Caki2 (cell line): ENCODE measurements at places on chromosomes 1 and 21. TPM values are rescaled to one million over a fixed set of nuclear protein-coding genes. Genes with fewer than 3 reads are reported as not detected.

GRCh38 chr1:45974541-45975269 is 157.7 kb downstream of the PIK3R3 start:
- DNase-seq: peak; percentile 66

GRCh38 chr1:194469282-194469681 is 1282.9 kb upstream of the B3GALT2 start:
- no peak for DNase-seq

S100A5 gene
- not detected in 2 replicates for total RNA-seq

DNA sequence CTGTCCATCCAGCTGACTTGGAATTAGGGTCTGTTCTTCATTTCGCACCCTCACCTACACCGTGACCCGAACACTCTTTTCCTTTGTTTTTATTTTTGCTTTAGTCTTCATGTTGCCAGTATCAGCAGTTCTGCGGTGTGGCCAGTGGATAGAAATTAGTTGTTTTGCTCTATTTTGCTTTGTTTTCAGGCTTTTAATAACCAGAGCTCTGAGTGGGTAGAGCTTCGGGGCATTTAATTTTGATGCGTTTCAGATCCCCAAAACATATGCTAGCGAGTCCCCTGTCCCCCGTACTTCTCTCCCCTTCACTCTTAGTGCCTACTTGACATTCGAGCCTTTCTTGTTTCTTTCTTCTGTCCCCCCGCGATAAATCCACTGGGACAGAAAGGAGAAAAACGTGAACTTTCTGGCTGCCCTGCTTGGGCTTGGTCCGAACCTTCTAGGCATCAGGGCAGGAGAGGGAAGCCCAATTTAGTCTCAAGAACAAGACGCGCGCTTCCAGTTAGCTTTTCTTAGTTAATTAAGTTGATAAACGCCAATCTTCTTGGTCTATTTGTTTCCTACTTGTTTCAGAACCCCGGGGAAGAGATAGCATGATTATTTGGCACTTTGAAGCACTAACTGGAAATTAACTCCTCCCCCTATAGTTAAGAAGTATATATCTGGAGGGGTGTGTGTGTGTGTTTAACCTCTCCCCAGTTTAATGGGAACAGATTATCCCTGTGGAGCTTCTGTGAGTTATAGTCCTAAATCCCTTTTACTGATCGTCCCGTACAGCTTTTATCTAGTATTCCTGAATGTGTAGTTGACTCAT is 839 bp downstream of the SWT1 start:
- DNase-seq: no peak

- DNase-seq: no peak
Measured at GRCh38 chr21:44365967-44366585, 12.7 kb downstream of the TRPM2 start.

DNA sequence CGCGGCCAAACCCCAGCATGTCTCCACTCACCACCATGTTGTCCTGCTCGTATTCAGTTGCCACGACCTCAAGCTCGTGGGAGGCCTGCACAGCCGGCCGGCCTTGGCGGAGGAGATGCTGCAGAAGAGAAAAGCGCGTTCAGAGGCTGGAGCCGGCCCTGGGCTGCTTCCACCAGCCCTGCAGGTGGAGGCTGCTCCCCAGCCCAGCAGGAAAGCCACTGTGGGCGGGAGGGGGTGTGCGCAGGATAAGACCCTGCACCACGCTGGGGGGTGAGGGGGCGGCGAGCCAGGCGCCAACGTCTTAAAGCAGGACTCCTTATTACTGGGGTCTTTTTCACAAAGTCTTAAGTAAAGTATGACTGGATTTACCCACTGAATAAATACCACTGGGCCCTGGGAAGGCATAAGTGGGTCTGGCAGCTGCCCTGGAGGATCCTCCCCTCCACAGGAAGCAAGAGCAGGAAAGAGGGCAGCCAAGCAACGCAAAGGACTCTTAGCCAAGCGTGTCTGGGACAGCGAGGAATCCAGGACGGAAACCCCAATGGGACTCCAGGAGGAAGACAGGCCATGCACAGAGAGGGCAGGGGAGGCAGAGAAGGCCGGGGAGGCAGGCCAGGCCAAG is 104.8 kb downstream of the NPHP4 start:
- no peak for DNase-seq

DNA sequence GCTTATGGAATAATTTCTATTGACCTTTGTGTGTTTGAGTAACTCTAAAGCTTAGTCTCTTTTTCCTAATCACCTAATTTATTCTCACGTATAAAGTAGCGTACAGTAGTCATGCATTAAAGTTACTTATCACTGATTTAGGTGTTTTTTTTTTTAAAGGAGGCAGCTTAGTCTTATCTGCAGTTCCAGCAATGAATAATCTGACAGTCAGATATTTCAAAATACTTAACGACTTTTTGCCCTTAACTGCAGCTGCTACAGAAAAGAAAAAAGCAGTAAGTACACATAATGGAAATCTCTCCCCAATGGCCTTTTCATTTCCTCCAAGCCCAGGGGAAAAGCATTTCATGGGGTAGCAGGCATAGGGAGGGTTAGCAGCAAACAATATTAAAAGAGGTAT is 54.6 kb downstream of the SLC35F3 start:
- DNase-seq: no peak

- no peak for DNase-seq
Measured at GRCh38 chr1:186806477-186806876, 22.3 kb upstream of the PLA2G4A start.

- DNase-seq: no peak
Measured at GRCh38 chr1:223183268-223183862, 40.3 kb upstream of the TLR5 start.

GRCh38 chr1:22836850-22837249 is 126.2 kb downstream of the EPHB2 start:
- DNase-seq: no peak

DNA sequence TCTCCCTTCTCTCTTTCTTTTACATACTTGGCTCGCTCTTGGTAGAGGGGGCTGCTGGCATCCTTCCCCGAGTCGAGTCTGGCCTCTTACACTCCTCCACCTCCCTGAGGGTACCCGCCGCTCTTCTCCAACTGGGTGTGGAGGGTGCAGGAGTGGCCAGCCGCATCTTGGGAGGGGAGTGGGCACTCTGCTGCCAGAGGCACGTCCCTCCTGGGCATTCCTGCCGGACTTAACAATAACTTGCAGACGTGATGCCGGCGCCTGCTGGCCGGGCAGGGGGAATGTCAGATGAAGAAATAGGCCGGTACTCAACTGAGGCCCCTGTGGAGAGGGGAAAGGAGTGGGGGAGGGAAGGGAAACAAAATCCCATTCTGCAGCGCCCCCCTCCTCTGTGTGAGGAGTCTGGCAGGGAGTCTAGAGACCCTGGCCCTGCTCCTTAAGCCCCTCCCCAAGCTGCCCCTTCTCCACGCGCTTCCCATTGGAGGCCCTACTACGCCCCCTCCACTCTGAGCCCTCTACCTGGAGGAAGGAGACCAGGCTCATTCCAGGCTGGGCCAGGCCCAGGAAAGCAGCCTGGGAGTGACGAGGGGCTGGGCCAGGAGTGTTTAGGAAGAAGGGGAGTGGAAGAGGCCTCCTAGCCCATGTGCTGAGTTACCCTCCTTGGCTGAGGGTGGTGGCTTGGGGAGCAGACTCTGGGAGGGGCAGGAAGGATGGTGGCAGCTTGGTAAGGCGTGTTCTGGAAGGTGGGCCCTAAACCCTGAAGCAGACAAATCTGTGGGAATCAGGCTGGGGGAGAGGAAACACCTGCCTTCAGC is 1.8 kb downstream of the ATP2B4 start:
- DNase-seq: no peak

INSRR gene
- 0.03 TPM in 1 of 2 replicates, not detected in the other for total RNA-seq

DNA sequence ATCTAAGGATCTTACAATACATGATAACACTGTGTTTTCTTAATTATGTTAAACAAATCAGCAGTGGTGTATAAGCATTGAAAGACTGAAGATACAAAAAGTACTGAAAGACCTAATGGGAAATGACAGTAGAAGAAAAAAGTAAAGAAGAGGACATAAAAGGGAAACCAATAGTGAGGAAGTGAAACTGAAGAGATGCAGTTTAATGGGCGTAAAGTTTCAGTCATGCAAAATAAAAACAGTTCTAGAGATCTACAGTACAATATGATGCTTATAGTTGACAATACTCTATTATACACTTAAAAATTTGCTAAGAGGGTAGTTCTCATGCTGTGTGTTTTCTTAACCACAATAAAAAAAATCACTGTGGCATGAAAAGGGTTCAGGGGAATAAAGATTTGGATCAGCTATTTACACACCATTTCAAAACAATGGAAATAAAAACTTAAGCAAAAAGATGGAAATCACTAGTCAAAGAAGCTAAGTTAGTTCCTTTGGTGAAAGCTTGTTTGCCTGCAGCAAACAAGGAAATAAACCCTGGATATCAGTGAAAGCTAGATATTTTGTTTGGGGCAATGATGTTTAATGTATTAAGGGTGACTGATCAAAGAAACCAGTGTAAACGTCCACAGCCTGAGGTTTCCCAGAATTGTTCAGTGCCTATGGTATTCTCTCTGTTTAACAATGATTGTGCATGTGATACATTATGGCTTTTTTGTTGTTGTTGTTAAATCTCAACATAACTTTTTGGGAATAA is 1160.8 kb upstream of the ADGRL2 start:
- DNase-seq: no peak

- DNase-seq: no peak
Measured at GRCh38 chr21:45802425-45802824, 158.9 kb downstream of the PCBP3 start.

DNA sequence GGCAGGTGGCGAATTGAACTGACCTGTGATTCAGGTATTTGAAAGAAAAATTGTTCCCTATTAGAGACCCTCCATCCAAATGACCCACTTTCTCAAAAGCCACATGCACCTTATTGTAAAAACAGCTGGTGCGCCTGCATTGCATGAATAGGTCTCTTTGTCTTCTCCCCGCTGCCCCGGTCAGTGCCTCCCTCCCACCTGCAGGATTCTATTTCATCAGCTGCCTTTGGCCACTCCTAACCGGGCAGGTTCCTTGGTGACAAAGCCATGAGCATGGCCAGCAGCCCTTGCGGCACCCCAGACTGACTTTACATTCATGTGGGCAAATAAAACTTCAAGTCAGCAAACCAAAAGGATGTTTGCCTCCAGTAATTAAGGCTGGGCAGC is 6.4 kb downstream of the TMPRSS3 start:
- DNase-seq: no peak

NPHS2 gene
- not detected in 2 replicates for total RNA-seq

DNA sequence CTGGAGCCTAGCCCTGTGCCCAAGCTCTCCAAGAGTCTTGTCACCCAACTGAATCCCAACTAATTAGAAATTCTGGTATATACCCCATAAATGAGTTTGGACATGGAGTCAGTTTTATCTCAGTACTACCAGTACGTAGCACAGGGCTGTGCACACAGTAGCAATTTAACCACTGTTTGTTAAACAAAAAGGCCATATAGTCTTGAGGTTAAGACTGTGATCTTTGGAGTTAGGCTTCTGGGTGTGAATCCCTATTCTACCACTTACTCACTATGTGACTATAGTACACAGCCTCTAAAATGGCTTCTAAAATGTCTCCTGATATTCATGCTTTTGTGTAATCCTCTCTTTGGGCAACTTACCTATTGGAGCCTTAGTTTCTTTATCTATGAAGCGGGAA is 48.2 kb downstream of the RAB3B start:
- DNase-seq: no peak

DNA sequence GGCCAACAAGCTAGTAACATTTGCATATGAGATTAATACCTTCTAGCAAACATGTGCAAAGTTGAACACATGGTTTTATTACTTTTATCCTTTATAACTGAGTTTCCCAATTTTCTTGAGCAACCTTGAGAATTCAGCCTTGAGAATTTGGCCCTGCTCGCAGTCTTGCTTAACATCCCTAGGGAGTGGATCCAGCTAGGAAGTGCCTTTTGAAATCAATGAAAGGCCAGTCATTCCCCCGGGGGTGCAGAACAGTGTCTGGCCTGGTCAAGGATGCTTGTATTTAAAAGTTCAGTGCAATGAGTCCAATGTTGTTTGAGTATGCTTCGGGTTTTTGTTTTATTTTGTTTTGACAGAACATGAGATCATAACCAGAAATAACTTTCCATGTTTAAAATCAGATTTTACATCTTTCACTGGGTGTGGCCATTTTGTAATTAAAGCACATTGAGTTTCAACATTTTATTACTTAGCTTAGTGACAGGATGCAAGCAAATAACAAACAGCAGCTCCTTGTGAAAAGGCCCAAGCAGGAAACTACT is 16.7 kb downstream of the PALMD start:
- no peak for DNase-seq

- no peak for DNase-seq
Measured at GRCh38 chr1:153206631-153207030, 3.4 kb downstream of the LELP1 start.

DNA sequence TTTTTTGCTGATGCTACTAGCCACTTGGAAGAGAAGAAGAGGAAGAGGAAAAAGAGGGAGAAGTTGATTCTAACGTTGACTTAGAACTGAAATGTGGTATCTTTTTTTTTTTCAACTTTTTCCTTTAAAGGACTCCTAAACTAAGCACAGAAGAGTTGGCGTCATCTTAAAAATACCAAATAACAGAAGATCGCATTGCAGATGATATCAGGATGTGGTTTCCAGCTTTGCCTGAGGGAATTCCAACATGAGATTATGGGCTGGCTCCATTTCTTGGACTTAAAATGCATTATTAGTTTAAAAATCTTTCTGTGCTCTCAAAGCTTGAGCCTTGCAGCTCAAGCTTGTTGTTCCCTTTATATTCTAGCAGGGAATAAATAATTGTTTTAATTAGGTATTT is 29.8 kb downstream of the WDR3 start:
- DNase-seq: no peak

DNA sequence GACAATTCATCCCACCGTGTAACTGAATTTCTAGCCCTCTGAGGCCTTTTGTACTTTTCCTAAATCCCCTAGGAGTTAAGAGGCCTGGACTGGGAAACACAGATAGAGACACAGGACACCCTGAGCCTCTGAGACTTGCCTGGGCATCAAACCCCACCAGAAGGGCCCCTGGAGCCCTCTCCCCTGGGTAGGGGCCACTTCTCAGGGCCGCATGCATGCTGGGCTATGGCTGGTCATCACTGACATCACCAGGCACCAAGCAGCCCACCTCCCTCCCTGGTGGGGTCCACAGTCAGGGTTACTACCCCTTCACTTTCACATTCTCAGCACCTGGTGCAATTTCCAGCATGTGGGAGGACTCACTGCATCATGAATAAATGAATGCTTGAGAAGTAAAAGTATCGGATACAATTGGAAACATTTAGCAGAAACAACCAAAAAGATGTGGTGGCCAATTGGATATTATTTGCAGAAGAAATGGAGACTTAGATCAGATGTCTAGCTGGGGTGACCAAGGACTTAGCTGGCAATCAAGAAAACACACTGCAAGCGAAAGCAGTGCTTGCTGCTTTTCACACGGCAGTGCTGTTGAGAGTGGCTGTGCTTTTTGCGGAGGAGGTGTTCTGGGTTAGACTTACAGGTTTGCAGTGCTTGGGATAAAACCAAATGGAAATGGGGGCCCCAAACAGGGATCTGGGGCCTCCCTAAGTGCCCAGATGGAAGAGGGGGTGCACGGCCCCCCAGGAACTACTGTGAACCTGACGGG is 950 bp upstream of the KRTAP10-7 start:
- no peak for DNase-seq
